CD8-positive, alpha-beta memory T cell (primary cell): ENCODE measurements at places on chromosomes 7 and 10. TPM values are rescaled to one million over a fixed set of nuclear protein-coding genes. Genes with fewer than 3 reads are reported as not detected.

Gene WDR86
- 10.4 TPM for polyA plus RNA-seq

Gene BICC1
- not detected for polyA plus RNA-seq

Gene SAMD9
- polyA plus RNA-seq: 28.4 TPM

Gene HIF1AN
- polyA plus RNA-seq: 29.7 TPM

Gene TRIM4
- 25.8 TPM for polyA plus RNA-seq

DNA sequence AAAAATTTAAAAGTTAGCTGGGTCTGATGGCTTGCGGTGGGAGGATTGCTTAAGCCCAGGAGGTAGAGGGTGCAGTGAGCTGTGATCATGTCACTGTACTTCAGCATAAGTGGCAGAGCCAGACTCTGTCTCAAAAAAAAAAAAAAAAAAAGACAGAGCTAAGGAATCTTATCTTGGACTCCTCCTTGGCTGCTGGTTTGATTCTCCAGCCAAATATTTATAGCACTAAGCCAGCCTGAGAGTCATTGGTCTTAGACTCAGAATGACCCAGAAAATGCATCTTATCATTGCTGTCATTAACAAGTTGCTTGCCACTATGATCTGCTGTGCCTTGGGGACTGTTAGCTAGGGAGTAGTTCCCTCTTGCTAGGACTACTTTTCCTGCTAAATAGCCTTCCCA, 164.7 kb downstream of the GNAT3 start:
- no peak for DNase-seq

Gene BHLHA15
- not detected for polyA plus RNA-seq

DNA sequence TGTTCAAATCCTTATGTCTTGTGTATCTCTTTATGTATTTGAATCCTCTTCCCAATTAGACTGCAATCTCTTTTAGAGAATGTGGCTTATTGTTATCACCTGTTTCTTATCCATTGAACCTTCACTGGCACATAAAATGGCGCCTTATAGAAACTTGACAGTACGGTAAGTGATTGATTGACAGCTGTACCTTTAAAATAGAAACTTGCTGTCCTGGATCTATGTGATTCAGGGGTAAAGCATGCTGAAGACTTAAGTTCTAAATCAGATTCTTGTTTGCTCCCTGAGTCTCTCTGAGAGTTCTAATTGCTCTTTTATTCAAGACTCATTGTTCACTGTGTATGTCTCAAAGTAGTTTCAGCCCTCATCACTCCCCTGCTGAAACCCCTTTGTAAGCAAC, 91.3 kb downstream of the CACNB2 start:
- no peak for DNase-seq

DNA sequence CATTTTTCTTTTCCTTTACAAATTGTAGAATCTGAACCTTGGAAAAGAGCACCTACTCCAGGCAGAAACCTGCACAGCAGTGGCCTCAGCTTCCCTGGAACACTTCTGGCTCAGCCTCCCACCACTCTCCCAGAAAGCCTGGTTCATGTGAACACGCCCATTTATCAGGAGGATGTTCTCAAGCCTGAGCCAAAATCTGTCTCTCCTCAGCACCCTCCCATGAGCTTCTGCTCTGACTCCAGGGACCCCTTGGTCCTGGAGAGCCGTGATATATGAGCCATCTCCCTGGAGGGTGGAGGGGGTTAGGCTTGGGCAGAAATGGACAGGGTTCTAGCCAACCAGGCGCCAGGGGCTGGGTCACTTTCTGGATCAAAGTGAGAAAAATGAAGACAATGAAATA, 10.1 kb downstream of the GDF2 start:
- no peak for DNase-seq

- no peak for DNase-seq
Measured at GRCh38 chr7:15487896-15488295, 73.9 kb downstream of the AGMO start.

DNA sequence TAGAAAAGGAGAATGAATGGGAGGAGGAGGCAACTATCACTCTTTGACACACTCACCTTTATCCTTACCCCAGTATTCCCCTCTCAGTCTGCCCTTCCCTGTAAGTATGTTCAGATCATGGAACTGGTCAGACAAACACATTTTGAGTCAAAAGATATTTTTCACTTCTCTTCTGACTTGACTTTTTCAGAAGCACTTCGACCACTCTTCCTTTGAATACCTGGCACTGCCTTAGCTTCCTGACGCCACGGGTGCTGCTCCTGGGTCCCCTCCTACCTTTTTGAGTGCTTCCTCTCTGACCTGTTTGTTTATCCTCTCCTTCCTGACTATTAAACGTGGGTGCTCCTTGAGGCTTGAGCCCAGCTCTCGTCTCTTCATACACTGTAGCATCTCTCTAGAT, 19.8 kb upstream of the C10orf67 start:
- no peak for DNase-seq

Gene AKR1C8
- not detected for polyA plus RNA-seq

DNA sequence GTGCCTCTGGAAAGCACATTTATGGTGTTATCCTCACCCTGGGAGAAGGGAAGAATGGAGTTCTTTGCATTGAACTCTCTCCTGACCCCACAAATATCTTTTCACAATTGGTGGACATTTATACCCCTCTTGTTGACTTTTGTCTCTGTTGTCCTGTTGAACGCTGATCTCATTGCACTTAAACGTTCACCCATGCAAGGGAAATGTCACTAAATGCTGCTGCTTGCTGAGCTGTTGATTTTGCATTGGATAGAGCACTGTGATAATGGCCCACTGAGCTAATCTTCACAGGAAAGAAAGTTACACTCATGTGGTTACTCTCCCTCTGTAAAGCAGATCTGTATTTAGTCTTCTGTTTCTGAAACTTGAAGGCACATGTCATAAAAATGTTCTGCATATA, 133.4 kb downstream of the FZD1 start:
- DNase-seq: no peak

Gene TBATA
- polyA plus RNA-seq: not detected

Gene C10orf71
- polyA plus RNA-seq: not detected

GRCh38 chr10:87695074-87695473, 35.4 kb downstream of the PAPSS2 start:
- DNase-seq: no peak

Gene YKT6
- polyA plus RNA-seq: 44.9 TPM
